ENCODE measurements at places on chromosomes 11 and 22.

DNA sequence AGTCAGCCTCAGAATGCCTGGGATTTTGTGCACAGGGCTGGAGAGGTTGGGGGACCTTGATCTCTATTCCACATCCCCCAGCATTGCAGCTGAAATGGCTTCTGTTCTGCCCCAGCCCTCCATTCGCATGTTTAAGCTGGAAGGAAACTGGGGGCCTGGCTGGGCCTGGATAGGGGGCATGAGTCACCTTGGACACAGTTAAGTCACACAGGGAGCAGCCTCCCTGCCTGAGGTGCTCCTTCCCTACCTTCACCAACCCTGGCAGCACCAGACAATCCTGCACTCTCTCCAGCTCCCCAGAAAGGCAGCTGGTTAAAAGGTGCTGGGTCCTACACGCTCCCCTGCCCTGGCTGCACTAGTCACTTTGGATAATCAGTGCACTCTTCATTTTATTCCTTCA is 763 bp downstream of the SMIM45 start:
- DNase-seq = no peak

- DNase-seq = no peak
Observed at GRCh38 chr11:126186708-126187529, 24.5 kb downstream of the RPUSD4 start.

DNA sequence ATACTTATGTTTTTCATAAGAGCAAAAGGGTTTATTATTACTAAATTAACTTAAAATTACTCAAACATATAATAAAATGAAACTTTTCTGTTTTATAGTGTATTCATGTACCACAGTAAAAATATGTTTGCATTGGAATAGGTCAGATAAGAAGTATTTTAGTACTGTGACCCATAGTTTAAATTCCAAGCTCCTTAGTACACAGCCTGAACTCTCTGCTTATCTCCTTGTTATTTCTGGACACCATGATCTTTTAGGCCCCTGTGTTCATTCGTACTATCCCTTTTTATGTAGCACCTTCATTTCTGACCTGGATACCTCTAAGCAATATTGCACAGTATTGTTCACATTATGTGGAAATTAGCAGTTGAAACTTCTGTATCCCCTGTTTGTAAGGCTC is 296.7 kb upstream of the SYN3 start:
- no peak for DNase-seq

GRCh38 chr11:3044004-3044403 is 13.2 kb downstream of the CARS1 start:
- DNase-seq = no peak

GRCh38 chr11:131696690-131697089 is 326.3 kb downstream of the NTM start:
- DNase-seq = no peak

- DNase-seq = no peak
Observed at GRCh38 chr11:71302911-71303310, 50.5 kb upstream of the SHANK2 start.

- DNase-seq = no peak
Observed at GRCh38 chr11:61815790-61816735, 740 bp downstream of the FADS1 start.

GRCh38 chr11:3857628-3858027 is 2.2 kb downstream of the STIM1 start:
- DNase-seq = no peak

- DNase-seq = no peak
Observed at GRCh38 chr11:28773606-28774005, 665.4 kb downstream of the METTL15 start.

DNA sequence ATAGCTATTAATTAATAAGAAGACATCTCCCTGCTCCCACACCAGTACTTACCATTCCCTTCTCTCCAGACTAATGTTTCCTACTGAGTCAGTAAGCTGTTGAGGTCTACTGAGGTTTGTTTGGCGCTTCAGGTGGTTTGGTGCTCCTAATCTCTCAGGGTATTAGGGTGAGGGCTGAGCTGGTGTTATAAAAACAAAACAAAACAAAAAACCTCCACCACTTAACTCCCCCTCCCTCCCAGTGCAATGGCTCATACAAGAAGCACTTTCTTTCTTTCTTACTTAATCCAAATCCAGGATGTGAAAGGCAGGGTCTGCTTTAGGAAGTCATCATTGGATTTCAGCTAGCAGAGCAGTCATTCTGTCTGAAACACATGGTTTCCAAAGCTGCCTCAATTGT is 15.3 kb downstream of the CSTPP1 start:
- DNase-seq = no peak

GRCh38 chr11:71548716-71549151 is 514 bp downstream of the KRTAP5-9 start:
- DNase-seq = no peak

DNA sequence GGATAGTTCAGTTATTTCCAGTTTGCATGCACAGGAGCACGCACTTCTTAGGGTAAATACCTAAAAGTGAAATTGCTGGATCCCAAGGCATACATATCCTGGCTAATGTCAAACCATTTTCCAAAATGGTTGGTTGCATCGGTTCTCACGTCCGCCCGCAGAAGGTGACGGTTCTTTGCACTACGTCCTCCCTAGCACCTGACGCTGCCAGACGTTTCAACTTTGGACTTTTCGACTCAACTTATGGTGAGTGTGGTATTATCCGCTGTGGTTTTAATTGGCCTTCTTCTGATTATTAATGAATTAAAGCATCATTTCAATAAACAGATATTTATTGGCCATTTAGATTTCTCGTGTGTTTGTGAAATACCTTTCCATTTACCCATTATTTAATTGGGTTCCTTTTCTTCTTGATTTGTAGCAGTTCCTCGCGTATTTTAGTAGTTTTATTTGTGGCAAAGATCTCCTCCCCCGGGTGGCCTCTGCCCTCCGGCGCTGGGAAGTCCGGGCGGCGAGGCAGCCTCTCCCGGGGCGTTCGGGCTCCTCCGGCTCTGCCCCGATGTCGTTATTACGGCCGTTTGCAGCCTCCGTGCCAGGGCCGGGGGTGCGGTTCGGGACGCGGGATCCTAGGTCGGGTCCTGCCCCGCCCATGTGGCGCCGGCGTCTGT is at the start of gene JHY:
JHY (plus strand) TSS at position 571 of the 668 bp plus-strand sequence. CDS start 3,091 bp downstream, outside the sequence.
- peak; percentile 12 for DNase-seq

- DNase-seq = no peak
Observed at GRCh38 chr11:114195981-114196731, 100.0 kb upstream of the NNMT start.

- DNase-seq = no peak
Observed at GRCh38 chr22:25051983-25052710, 99.6 kb downstream of the KIAA1671 start.

DNA sequence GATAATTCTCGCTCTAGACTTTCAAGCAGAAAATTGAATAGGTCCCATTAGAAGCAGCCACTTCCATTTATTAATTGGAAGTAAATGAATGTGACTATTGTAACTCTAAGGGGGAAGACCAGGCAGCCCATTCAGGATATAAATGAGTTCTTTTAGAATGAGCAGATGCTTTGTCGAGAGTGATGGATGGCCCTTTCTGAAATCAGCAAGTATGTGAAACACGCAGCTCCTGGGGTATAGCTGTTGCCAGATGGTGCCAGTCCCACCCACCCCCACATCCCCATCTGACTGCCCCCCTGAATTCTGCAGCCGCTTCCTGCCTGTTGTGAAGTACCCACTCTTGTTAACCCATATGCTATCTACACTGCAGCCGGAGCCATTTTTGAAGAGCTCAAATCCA is 3.7 kb downstream of the SLC15A3 start:
- DNase-seq = no peak

DNA sequence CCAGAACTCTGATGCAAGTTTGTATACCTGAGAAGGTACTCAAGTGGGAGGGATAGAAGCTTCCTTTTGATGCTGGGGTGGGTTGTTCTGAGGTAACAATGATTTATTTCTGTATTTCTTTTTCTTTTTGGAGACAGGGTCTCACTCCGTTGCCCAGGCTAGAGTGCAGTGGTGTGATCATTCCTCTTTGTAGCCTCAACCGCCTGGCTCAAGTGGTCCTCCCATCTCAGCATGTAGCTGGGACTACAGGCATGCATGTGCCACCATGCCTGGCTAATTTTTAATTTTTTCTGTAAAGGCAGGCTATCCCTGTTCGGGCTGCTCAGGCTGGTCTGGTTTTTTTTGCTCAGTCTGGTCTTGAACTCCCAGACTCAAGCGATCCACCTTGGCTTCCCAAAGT is 7.9 kb downstream of the KDM2A start:
- DNase-seq = no peak

DNA sequence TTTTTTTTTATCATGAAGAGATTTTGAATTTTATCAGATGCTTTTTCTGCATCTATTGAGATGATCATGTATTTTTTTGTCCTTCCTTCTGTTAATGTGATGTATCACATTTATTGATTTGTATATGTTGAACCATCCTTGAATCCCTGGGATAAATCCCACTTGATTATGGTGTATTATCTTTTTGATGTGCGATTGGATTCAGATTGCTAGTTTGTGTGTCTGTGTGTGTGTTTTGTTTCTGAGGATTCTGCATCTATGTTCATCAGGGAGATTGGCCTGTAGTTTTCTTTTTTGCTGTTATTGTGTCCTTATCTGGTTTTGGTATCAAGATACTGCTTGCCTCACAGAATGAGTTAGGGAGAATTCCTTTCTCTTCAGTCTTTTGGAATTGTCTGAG is 52.6 kb downstream of the KCNQ1OT1 start:
- DNase-seq = no peak

DNA sequence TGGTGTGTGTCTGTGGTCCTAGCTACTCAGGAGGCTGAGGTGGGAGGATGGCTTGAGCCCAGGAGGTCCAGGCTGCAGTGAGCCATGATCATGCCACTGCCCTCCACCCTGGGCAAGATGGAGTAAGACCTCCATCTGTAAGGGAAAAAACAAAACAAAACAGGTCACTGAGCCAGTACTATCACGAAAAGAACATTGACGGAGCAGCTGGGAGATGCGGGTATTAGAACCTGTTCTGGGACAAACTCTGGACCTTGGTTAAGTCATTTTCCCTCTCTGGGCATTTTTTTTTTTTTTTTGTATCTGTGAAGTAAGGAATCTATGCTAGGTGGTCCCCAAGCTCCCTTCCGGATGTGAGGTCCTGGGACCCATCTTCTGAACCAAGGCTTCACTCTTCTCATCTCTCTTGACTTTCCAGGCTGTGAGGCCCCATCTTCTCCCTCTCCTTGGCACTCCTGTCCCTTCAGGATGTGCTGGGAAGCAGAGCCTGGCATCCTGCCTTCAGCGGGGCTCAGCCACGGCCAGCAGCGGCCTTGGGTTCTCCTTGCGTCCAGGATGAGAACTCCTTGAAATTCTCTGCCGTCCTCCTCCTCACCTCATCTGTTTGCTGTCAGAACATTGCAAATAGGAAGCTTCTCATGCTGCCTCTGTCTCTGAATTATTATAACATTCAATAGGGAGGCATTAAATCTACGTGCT is 130.8 kb downstream of the GRIK4 start:
- no peak for DNase-seq

DNA sequence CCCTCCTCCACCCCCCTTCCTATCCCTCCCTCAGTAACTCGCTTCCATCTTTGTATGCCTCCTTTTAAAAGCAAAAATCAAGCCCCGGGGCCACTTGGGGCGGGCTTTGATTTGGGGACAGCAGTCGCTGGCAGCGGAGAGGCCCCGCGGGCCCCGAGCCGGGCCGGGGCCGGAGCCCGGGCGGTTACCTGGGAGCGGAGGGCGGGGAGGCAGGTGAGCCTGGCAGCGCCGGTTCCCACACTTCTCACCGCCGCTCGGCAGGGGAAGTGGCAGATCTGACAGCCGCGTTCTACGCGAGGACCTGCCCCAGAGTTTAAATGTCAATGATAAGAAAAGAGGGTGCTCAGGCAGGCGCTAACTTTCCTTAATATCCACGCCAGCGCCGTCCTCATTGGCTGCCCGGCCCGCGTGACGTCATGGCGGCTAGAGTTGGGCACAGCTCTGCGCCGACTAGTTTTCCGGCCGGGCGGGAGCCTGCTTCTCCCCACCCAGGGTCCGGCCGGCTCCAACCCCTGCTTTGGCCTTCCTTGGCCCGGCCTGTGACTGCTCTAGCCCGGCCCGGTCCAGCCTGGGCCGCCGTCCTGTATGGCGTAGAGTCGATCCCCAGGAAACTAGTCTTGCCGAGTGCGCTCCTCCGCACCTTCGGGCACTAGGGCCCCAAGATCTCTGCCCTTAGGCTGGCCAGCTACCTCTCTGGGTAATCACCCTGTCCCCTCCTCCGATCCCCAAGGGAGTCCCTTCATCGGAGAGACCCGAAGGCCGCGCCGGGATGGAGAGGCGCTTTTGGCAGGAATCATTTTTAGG is 6.7 kb upstream of the PAX6 start:
- no peak for DNase-seq
